ENCODE measurements at places on chromosomes 1 and 21.
A peak's percentile ranks its signal among the peaks of the same experiment; 100 is the strongest.

DNA sequence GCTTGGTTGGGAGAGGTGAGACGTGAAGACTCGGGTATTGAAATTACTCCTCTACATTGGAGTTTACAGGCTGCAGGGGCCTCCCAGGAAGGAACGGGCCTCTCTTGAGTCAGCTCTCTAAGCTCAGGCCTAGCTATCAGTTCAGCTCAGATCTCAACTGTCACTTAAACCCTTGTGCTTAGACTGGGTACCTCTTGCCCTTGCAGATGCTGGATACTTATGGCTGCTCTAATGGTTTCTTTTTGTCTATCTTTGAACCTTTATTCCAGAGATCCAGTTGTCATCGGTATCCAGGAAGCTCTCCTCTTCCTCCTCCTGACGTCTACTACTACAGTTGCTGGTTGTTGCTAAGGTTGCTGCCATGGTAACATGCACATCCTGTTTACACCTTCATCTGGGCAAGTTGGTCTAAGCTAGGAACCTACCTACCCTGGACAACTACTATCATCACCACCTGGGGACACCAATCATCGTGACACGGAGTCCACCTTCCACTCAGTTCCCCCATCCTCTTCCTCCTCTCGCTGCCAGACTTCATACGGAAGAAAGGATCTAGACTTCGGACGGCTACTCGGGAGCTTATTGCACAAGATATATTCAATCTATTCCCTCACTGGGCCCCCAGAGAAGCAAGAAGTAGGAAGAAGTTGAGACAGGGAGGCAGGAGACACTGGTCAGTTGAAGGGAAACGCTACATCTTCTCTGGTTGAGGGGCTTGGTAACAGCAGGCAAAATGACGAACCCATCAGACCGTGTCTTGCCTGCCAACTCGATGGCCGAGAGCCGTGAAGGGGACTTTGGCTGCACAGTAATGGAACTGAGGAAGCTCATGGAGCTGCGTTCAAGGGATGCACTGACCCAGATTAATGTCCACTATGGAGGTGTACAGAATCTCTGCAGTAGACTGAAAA is 56.1 kb downstream of the ATP2B4 start:
- DNase-seq: no peak

- peak; percentile 100 for DNase-seq
Observed at GRCh38 chr1:42146626-42147320, 6.4 kb upstream of the GUCA2B start.

DNA sequence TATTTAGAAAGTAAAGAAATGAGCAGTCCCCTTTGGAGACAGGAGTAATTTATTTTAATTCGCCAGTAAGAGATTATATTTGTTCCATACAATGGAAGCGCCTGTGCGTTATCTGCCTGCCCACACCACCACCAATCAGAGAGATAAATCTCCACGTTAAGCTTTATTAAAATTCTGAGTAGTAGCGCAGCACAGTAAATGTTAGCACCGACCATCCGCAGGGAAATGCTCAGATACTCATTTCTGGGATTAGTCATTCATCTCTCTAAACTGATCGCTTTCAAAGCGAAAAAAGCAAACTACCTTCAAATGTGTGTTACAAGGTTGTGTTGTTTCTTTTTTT is 1.2 kb downstream of the ETS2 start:
- DNase-seq: no peak

GRCh38 chr1:198346178-198346577 is 189.4 kb downstream of the NEK7 start:
- DNase-seq: no peak

- no peak for DNase-seq
Observed at GRCh38 chr1:206804156-206804737, 32.0 kb upstream of the IL10 start.

DNA sequence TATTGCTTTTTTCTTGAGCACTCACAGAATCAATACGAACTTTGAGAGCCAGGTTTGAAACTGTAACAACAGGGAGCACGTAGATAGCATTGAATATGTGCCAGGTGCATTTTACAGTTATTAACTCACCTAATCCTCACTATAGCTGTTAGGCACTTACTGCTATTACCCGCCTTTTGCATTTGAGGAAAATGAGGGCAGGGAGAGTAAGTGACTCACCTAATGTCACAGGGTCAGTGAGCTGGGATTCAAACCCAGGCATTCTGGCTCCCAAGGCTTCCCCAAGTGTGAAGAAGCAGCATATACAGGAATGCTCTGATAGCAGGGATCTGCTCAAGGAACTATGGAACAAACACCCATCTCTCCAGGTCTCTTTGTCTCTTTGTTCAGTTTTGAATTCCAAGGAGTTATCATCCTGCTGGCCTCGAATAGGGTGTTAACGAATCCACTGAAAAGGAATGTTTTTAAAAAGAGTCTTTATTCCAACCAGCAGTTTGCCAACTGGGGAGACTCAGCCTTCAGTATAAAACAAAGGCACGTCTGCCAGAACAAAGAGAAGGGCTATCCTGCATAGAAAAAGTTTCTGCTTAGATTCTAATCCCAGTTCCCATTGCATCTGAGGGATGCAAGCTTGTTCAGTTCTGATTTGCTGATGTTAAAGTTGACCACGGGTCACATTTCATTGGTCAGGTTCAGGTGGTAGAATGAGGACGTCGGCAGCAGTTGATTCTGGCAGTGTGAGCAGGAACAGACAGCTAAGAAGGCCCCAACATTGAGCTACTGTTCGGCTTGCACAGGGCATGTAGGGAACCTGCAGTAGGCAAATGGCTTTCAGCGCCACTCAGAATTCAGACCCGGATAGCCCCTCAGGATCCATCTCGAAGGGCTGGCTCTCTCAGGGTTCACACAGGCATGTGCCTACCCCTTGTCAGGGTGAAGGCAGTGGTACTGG is 22.1 kb downstream of the TRIM67 start:
- no peak for DNase-seq

- no peak for DNase-seq
Observed at GRCh38 chr1:164772635-164773034, 213.7 kb downstream of the PBX1 start.

DNA sequence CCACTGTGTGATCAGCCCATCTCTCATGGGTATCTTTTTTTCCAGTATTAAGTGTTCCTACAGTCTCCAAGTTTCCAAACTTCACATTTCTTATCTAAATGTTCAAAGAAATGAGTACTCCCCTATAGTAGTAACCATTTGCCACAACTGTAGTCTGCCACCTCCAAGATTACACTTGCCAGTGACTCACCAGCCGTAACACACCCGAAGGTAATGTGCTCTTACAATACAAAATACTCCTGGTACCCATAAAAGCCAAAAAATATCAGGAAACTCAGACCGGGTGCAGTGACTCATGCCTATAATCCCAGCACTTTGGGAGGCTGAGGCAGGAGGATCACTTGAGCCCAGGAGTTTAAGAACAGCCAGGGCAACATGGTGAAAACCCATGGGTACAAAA is 20.5 kb upstream of the ZNF496 start:
- DNase-seq: no peak

DNA sequence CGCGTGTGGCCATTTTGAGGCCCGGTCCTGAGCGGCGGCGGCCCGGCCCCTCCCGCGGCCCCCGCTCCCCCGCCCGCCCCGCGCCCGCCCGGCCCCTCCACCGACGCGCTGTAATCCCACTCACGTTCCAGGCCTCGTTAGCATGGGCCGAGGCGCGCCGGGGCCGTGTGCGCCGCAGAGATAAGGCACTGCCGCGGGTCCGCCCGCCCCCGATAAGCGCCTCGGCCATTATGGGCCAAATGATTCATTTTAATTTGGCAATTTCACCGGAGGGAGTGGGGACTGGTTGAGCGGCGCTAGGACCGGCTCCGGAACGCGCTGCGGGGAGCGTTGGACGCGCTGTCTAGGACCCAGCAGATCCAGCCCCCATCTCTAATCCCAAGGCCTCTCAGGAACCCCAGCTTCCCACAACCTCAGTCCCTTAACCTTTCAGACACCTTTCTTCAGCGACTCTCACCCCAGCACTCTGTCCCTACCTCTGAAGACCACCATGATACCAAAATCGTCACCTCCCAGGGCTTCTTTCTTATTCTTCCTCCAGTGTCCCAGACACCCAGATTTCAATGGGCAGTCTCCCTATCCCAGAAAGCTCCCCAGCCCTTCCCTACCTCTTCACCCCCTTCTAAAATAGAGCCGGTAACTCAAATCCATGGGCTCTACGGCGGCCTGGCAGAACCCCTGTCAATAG is at the start of gene TAL1:
Gene TAL1 (minus strand): TSS at position 39 of the 688 bp plus-strand sequence. CDS start 6,337 bp downstream, outside the sequence.
- DNase-seq: no peak

- DNase-seq: no peak
Observed at GRCh38 chr21:41095983-41096382, 72.0 kb upstream of the BACE2 start.

- no peak for DNase-seq
Observed at GRCh38 chr1:165116732-165117131, 239.8 kb downstream of the LMX1A start.

GRCh38 chr1:210374600-210374953 is 45.9 kb downstream of the HHAT start:
- DNase-seq: no peak
